ENCODE measurements at places on chromosomes 1 and 21.

DNA sequence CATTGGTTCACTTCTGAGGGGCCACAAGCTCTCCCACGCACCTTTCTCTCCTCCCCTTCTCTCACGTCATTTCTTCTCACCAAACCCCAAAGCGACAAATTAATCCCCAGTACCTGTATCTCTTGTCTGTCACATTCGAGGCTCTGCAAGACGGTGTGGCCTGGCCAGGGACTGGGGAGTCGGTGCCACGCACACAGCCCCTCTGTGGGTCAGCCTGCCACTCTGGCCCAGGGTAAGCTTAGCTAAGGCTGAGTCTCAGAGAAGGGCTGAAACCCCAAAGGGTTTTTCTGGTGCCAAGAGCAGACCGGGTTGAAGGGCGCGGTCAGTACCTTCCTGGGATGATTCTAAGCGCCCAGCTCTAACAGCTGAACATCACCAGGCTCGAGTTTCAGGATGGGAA lies 34.2 kb upstream of the ZBTB40 start:
- no peak for DNase-seq

DNA sequence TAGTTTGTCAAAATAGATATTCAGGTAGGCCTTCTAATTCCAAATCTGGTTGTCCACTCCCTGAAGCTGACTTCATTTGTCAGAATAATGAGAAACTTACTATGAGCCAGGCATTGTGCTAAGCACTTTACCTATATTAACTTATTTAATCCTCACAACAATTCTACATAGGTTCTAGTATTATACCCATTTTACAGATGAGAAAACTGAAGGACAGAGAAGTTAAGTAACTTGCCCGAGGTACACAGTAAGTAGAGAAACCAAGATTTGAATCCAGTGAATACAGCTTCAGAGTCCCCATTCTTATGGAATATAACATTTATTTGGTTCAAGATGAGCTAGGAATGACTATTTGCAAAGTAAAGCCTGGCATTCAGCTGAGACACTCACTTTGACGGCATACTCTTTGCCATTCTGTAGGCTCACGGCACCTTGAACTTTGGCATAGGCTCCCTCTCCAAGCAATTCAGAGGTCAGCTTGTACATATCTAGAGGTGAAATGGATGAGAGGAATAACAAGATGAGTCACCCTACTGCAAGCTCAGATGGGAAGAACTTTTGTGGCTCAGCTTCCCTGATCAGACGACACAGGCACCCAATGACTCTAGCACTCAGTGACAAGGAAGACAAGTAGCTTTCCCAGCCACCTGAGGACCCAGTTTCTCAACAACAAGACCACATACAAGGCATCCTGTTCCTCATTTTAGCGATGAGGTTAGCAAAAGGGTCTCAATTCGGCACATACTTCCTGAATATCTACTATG lies 23.7 kb downstream of the MKNK1 start:
- DNase-seq, result peak; percentile 70

- no peak for DNase-seq
Observed at GRCh38 chr1:8767006-8767405, 50.4 kb downstream of the RERE start.

DNA sequence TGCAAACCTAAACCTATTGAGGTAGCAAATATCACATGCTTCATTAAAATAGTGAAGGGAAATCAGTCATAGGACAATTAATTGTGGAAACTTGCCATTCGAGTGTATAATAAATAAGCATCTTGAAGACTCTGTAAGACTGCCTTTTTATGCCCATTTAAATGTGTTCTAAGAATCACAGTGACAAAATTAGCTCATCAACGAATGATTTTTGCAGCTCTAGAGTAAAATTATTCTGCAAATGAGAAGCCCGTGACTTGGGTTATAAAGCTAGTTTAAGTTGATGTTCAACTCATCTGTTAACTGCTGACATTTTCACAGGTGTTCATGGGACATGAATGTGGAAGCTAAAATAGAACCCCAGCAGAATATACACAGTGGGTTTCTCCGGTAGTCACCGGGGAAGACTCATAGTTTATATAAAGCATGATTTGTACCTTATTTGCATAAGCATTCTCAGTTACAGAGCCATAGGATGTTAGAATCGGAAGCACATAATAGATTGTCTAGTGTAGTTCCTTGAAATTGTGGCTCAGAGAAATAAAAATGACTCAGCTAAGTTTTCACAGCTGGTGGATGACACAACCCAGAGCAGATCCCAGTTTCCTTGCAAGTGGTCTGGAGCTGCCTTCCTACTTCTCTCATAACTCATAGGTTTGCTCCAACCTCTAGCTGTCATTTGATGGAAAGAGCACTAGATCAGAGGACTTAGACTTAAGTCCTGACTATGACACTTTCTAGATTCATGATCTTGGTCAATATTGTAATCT lies 107.3 kb downstream of the UCHL5 start:
- no peak for DNase-seq

- peak; percentile 47 for DNase-seq
Observed at GRCh38 chr1:20153000-20153418, 13.9 kb downstream of the PLA2G2F start.

DNA sequence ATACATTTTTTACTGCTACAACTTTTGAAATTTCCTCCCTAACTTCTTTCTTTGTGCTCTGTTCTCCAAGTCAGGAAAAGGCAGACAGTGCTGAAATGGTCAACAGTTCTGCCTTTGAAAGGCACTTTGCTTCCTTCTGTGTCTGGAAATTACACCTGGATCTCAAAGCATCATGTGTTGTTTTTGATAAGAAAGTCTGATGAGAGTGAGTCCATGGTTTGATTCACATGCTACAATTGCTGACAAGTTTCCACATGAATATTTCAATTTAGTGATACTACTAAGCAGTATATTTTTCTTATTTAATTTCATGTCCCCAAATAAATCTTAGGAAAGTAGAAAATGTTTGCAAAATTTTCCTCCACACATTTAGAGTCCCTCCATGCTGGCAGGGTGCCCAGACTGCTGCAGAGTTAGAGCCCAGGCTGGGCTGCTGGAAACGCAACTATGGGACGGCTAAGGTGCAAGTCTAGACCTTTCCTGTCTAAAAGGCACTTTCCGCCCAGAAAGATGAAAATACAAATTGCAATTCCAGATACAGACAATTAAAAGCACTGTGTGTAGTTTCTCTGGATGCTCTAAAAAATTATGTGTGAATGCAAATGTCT lies 96.6 kb upstream of the RUNX1 start:
- DNase-seq, result no peak

DNA sequence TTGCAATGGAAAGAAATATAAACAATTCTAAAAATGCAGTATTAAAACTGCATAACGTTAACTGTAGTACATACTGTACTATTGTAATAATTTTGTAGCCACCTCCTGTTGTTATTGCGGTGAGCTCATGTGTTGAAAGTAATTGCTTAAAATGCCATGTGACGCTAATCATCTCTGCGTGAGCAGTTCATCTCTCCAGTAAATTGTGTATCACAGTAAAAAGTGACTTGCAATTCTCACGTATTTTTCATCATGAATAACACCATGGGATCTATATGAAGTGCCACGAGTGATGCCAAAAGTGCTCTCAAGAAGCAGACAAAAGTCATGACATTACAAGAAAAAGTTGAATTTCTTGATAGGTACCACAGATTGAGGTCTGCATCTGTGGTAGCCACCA lies 82.4 kb upstream of the CYYR1 start:
- no peak for DNase-seq

DNA sequence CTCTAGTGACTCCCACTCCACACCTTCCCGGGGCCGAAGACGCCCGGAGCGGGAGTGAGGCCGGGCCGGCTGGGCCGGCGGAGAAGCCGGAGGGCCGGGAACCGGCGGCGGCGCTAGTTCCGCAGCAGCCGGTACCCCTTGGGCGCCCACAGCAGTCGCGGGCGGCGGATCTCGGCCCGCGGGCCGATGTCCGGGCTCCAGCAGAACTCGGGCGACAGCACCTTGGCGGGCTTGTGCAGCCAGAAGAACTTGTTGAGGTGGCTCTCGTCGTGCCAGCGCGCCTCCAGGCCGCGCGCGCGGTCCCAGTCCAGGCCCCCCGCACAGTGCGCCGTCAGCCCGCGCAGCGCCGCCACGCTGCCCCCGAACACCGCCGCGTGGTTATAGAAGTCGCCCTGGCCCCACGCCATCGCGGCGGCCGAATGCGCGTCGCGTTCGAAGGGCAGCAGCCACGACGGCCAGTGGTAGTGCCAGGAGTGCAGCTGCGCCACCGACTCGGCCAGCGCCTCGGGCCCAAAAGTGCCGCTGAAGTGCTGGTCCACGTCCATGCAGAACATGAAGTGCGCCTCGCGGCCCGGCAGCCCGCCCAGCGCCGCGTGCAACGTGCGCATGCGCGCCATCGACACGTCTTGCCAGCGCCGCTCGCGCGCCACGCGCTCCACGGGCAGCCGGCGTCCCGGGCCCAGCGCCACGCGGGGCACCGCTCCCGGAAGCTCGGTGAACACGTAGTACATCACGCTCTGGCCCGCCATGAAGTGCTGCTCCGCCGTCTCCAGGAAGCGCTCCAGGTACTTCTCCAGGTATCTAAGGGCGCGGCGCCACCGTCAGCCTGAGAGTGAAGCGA lies 14.0 kb downstream of the A3GALT2 start:
- no peak for DNase-seq

DNA sequence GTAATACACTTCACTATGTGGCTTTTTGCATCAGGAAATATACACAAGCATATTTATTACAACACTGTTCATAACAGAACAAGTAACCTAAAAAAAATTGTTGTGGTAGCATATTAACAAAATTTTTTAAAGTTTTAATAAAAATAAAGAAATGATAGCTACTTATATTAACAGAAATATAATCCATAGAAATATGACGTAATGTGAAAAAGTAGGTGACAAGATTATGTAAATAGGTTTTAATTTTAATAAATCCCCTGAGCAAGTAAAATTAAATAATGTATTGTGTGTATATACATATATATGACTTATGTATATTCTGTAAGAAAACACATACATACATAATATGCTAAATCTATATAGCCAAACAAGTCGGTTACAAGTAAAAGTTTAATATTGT lies 359.9 kb downstream of the SEC16B start:
- no peak for DNase-seq

DNA sequence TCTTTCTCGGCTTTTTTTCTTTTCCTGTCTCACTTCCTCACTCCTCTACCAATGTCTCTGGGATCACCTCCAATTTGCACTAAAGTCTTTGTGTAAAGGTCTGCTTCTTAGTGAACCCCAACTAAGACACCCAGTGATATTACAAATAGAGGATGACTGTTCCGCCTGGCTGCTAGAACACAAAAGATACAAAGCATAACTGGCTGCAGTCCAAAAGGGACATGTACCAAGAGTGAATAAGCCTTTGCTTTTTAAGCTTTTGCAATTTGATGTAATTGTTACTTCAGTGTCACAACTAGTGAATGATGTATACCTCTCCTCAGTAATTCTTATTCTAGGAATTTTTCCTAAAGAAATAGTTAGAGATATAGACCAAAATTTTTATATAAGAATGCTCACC lies 82.8 kb upstream of the BEND5 start:
- DNase-seq, result no peak

GRCh38 chr1:236794585-236795034 lies 482 bp upstream of the MTR start:
- DNase-seq, result no peak

GRCh38 chr1:147072482-147073432 lies 99.5 kb downstream of the PRKAB2 start:
- DNase-seq, result no peak

DNA sequence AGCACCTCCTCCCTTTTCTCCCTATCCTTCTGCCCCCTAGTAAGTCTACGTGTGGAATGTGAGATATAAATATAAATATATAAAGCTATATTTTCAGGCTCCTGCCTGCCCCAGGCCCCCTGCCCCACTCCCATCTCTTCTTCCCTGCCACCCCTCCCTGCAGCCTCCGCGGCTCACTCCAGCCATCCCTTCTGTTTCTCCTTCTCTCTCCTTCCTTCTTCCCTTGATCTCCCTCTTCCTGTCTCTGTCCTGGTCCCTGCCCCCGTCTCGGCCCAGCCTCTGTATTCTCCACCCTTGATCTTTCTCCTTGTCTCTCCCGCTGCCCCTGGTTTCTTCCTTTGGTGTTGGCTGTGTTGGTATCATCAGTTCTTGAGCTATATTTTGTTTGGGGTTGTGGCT lies 23.2 kb downstream of the DMBX1 start:
- DNase-seq, result no peak

- DNase-seq, result no peak
Observed at GRCh38 chr1:192256674-192257334, 60.0 kb upstream of the RGS21 start.

DNA sequence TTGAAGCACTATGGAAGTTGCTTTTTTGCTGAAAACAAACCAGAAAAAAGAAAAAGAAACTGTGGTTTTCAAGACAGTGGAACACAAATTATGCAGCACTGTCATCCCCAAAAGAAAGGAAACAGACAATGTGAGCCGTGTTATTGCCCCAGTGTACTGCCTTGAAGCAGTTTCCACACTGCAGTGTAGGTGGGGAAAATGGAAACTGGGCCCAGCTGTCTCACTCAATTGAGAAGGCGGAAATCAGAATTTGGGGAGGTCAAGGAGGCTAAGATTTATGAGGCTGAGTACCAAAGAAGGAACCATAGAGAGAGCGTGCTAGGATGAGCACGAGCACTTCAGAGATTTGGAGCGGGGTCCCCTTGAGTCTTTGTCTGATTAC lies 55.5 kb downstream of the MPZL1 start:
- DNase-seq, result no peak

DNA sequence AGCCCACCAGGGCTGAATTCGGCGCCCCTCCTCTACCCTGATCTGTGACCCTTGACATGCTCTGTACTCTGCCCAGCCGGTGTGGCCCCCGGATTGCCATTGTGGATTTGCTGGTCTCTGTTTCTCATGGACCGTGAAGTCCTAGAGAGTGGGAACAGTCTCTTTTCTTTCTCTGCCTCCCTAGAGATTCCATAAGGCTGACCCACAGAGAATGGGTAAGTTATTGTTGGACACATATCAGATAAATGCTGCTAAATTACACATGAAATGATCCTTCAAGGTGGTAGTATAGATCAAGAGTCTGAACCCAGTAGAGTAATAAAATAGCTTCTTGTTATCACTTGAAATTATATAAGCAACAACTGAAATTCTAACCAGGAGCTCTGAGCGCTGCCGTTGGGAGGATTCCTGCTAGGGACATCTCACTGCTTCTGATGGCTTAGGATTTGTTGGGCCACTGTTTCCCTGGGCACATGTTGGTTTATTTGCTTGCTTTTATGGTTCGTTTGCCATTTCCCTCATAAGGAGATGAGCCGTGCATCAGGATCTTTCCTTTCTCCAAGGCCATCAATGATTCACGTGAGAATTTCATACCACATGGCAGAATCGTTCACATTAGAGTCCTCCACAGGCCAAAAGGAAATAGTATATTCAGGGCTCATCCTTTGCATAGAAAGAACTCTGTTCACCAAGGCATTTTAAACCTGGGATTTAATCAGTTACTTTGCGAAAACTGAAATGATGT lies 111.9 kb downstream of the ZBTB18 start:
- DNase-seq, result no peak

Measured in GDM1 (cell line).